ENCODE measurements at places on chromosomes 1 and 21.

- no peak for DNase-seq
Observed at GRCh38 chr1:100730130-100730529, 10.6 kb downstream of the VCAM1 start.

DNA sequence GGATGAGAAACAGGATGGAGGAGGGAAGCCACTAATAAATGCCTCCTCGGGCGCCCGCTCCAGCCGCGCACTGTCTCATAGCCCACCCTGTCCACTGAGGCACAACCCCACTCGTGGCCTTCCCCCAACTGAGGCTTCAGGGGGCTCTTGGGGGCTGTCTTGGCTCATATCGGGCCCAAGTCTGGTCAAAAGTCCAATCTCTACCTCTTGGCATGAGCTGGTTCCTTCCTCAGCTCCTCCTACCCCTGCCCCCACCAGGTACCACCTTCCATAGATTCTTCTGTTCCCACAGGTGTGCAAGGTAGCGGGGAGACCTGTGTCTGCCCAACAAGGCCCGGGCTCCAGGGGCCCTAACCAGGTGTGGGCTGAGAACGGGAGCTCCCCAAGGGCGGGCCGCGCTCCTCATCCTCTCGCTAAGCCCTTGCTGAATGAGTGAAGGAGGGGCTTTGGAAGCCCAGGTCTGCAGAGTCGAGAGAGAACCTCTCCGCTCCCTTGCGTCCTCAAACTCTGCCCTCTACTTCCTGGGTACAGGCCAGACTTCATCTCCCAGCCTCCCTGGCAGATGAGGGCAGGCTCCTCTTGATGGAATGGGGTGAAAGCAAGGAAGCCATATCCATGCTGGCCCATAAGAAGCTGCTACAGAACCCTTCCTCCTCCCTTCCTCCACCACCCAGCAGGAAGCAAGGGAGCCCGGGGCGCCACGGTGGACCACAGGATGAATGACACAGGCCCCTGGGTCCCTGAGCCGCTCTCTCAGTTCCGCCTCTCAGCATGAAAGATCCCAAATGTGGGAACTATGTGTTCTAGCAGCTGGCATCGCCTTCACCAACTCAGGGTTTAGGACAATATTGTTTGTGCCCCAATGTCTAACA lies 74.7 kb downstream of the PSMG1 start:
- no peak for DNase-seq

- no peak for DNase-seq
Observed at GRCh38 chr1:152442301-152442700, 28.2 kb upstream of the CRNN start.

DNA sequence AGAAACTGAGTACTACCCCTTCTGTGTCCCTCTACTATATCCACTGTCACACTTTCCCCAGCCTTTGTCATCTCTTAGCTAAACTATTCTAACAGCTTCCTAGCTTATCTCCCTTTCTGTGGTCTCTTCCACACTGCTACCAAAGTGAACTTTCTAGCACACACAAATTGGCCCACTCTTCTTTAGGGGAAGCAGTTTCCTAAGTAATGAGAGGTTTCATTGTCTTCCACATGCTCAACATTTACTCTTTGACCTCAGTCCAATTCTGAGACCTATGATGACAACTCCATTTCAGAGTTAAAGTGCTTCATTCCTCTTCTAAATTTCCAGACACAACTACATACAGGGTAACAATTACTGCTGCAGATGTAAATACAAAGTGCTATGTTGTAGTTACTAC lies 32.9 kb downstream of the SCYL3 start:
- no peak for DNase-seq

DNA sequence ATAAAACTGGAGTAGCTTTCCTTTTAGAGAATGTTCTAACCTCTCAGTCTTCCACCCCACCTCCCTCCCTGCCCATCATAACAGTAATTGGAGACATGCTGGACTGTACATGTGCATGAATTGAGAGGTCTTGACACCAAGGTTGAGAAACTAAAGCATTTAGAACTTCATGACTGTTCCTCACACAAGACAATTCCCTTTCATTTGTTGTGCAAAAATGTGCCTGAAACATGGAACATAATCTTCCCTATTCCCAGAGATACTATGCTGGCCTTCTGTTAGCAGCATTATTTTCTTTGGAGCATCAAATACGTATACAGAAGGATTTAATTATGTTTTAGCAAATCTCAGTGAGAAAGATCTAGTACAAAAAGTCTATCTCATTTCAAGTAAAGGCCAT lies 97.5 kb upstream of the KCNE2 start:
- DNase-seq, result no peak

- DNase-seq, result no peak
Observed at GRCh38 chr1:8241417-8242014, 76.4 kb upstream of the SLC45A1 start.

- no peak for DNase-seq
Observed at GRCh38 chr1:204076891-204077290, 4.0 kb downstream of the SOX13 start.

GRCh38 chr1:198024782-198025181 lies 107.6 kb downstream of the LHX9 start:
- DNase-seq, result no peak

- no peak for DNase-seq
Observed at GRCh38 chr1:236638945-236639344, 34.6 kb upstream of the HEATR1 start.

DNA sequence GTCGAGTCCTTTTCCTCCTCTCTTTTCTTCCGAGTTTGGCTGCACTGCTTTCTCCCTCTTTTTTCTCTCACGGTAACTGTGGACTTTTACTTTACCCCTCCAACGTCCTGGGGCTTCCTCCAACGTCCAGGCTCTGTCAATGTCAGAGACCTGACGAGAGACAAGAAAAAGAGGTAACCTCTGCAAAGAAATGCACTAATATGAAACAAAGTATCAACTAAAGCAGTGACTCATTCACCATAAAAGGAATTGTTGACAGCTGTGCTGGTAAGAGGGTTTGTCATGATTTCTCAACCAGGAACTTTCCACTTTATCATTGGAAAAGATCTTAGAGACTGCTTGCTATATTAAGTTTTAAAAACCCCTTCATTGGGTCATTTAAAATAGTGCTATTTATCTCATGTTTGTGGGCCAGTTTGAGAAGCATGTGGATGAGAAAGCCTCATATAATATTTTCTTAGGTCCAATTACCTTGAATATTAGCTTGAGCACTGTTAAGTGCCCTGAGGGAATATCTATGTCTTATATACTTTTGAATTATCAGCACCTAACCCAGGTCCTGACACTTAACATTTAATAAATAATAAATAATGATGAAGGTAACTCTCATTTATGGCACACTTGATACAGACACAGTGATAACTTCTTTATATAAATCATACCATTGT lies at the start of gene GBP2:
GBP2 (minus strand) TSS at position 202 of the 668 bp plus-strand sequence. CDS start 4,148 bp downstream, outside the sequence.
- DNase-seq, result peak; percentile 31

- no peak for DNase-seq
Observed at GRCh38 chr1:90725657-90726424, 8.7 kb upstream of the BARHL2 start.

DNA sequence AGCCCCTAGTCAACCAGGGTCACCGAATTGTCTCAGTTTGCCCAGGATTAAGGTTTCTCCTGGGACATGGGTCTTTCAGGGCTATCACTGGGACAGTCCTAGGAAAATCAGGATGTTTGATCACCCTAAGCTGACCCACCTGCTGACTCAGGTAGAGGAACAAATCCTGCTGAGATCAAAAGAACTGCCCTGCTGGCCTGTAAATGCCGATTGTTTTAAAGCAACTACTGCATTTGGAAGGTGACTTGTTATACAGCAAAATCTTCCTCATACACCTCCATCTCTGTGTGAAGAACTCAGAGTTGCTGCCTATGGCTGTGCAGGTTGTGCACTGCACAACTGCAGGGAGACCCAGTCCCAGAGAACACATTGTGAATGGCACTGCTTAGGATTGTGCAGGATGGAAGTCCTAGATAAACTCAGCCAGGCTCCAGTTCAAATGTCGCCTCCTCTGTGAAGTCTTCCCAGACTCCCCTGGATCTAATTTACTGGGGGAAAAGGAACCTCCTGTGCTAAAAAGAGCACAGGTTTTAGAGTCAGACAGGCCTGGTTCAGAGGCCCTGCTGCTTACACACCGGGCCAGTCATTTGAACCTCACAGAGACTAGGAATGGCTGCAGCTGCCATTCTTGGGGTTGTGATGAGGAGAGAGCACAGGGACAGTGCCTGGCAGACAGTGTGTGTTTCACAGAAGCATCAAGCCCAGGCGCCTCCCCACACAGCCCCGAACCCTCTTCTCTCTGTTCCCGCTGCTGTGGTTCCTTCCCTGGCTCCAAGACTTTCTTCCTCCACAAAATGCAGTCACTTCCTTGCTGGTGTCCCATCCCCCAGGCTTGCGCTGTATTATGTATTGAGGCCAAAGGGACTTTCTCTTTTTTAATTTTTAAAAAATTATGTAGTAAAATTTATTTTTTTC lies 23.2 kb upstream of the LRP8 start:
- no peak for DNase-seq

- DNase-seq, result no peak
Observed at GRCh38 chr21:35066824-35067223, 17.7 kb upstream of the RUNX1 start.

DNA sequence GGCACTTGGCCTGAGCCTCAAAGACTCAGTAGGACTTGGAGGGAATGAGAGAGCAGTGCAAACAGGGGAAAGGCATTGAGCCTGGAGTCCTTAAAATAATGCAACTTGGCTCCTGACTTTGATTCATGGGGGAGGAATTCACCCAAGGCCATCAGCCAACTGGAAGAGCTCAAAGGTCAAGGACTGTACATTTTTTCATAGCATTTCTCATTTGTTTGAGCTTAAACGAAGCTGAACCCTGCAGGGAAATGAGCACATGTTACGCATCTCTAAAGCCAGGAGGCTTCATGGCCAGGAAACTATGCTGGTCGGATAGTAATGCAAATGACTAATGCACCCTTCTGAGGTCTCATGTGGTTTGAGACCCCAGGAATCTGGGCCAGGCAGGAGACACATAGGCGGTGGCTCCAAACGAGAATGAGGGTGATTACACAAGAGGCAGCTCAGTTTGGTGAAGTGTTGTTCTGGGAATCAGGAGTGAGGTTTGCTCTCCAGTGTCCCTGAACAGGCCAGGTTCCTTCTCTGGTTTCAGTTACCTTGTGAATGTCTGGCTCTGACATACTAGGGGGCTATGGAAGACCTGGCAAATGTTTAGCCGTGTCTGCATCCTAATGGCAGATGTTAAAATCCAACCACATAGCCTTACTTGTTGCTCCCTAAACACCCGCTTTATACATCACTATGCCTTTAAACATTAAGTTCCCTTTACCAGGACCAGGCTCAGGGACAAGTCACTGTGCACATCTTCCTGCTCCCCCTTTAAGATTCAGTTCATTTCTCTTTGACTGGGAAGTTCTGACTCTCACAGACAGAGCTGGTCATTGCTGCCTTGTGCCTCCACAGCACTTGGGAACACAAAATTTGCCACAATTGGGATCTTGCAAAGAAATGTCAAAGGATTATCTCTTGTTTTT lies 503.9 kb upstream of the USP24 start:
- DNase-seq, result no peak

- no peak for DNase-seq
Observed at GRCh38 chr1:84425150-84425896, 27.0 kb downstream of the DNASE2B start.

DNA sequence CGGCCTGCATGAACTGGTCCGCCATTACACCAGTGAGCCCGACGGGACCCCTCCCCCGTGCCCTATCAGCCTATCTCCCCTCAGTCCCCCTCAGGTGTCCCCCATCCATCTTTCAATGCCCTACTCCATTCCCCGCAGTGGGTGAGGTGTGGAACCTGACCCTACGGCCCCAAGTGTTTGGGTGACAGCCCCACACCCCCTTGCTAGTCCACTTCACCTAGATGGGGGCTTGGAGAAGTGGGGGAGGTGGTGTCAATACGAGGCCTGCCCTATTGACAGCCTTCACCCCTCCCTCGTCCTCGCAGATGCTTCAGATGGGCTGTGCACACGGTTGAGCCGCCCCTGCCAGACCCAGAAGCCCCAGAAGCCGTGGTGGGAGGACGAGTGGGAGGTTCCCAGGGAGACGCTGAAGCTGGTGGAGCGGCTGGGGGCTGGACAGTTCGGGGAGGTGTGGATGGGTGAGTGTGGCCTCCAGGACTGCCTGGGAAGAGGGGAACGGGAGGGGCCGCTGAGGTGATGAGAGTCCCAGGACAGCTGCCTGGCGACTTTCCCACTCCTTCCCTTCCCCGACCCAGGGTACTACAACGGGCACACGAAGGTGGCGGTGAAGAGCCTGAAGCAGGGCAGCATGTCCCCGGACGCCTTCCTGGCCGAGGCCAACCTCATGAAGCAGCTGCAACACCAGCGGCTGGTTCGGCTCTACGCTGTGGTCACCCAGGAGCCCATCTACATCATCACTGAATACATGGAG lies 15.7 kb upstream of the HDAC1 start:
- no peak for DNase-seq

GRCh38 chr1:214747050-214747635 lies 144.1 kb downstream of the CENPF start:
- no peak for DNase-seq

GRCh38 chr1:186662752-186663151 lies 17.5 kb downstream of the PTGS2 start:
- no peak for DNase-seq

DNA sequence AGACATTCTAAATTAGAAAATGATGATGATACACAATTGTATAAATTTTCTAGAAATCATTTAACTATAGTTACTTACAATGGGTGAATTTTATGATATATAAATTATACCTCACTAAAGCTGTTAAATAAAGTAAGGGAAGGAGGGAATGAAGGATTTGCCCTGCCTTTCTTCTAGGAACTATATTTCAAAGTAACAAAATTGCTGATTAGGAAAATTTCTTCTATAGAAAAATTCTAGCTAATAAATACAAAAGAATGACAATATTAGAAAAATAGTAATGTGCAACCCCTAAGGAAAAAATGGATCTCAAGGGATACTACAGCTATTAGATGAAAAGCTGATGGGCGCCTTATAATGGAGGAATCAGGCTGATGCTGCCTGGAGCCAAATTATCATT lies 23.1 kb downstream of the SPATA6 start:
- no peak for DNase-seq

DNA sequence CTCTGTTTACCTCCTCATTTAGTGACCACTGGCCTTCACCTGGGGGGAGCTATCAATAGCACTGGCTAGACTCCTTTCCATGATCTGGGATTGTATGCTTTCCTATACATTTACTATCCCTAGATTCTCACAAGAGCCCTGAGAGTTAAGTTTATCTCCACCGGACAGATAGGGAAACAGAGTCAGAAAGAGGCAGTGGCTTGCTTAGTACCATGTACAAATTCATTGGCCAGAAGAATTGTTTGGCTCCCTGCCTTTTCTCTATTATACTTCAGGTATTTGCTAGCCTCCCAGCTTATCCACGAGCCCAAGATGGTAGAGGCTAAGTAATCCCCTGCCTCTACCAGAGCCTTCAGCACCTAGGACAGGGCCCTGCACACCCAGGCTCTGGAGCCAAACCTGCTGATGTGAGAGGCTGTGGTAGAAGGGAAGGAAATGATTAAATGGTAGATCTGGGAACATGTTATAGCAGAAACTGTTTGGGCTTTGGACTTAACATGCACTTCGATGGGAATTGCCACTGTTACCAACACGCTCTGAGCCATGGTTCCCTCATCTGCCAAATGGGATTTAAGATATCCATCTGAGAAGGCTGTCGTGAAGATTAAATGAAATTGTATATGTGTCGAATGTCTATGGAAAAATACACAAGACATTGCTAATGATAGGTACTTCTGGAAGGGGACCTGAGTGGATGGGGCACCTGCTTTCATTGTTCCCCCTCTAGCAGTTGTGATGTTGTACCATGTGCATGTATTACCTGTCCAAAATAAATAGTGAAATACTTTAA lies 3.1 kb upstream of the BLACAT1 start:
- peak; percentile 32 for DNase-seq

All from CD4-positive, alpha-beta T cell treated with Interferon alpha-2 for 1 hour (primary cell).